HCT116 (cell line): ENCODE measurements at places on chromosomes 3 and 15.

DNA sequence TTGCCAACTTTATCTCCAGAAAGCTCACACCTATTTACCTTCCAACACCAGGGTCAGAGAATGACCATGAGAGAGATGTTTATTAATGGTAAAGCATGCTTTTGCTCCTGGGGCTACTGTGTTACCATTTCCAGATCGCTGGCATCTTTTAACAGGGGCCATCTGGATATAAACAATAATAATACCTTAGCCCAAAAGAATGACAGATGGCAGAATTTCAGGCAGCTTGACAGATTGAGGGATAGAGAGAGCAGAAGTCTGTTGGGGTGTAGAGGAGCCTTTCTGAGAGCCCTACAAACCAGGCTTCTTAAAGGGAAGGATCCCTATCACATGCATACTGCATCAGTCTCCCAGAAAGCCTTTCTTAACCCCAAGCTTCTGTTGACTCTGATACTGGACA, 17.7 kb downstream of the RBP1 start:
- DNase-seq: no peak

DNA sequence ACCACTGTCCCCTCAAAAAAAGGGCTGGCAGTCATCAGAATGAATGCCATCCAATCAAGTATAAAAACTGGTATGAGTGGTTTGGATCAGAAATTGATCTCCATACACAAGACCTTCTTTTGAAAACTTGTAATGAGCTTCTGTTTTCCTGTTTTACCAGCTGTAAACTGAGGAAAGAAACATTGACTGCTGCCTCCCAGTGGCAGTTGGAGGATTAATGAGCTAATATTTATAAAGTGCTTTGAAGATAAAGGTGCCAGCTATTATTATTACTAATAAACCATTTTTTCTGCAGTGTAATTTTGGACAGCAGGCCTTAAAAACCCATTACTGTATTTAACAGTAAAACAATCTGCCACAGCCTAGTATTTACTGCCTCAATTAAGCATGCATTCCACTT, 11.4 kb downstream of the CHL1 start:
- no peak for DNase-seq

- DNase-seq: no peak
These were observed 13.4 kb downstream of the SEC62 start for GRCh38 chr3:169980055-169980454.

GRCh38 chr15:63372018-63372705, 9.5 kb downstream of the CA12 start:
- DNase-seq: peak; percentile 38

DNA sequence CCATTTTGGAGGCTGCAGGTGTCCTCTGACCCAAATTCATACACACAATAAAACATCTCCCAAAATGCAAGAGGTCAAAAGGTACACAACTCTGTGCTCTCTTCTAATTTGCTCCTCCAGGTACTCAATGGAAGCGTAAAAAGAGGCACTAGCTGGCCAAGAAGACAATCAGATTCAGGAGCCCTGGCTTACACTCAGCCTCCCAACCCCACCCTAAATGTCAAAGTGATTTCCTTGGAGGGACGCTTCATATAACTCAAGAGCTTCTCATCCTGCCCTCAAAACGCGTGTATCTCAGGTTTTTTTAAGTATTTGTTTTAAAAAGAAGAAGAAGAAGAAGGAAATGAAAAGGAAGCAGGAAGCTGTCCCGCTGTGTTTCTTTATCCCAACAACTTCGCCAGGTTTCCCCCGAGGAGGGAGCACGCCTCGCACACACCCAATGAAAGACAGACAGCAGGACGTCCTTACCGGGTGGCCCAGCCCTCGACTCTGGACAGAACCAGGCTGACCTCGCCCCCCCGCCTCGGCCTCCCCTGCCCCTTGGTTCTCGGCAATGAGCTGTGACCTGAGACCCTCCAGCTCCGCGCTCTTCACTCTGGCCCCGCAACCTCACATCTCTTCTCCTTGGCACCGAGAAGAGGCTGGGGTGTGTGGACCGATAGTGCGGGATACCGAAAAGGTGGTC, 620.7 kb upstream of the ZNF385D start:
- DNase-seq: no peak

DNA sequence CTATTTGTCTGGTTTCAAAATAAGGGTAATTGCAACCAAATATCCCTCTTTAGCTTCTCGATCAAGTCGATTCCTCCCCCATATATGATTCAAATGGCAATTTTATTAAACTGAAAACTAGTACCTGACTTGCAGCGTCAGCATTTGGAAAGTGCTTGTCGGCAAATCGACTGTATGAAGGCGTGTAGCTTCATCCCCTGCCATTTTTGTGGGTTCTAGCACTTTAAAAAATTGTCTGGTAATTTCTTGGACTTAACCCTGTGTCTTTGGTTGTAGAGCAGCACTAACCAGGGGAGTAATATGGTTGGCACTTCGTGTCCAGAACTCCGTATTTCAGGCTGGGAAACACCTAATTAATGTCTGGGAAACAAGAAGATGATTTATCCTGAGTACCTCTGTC, 573 bp downstream of the MME start:
- DNase-seq: no peak

DNA sequence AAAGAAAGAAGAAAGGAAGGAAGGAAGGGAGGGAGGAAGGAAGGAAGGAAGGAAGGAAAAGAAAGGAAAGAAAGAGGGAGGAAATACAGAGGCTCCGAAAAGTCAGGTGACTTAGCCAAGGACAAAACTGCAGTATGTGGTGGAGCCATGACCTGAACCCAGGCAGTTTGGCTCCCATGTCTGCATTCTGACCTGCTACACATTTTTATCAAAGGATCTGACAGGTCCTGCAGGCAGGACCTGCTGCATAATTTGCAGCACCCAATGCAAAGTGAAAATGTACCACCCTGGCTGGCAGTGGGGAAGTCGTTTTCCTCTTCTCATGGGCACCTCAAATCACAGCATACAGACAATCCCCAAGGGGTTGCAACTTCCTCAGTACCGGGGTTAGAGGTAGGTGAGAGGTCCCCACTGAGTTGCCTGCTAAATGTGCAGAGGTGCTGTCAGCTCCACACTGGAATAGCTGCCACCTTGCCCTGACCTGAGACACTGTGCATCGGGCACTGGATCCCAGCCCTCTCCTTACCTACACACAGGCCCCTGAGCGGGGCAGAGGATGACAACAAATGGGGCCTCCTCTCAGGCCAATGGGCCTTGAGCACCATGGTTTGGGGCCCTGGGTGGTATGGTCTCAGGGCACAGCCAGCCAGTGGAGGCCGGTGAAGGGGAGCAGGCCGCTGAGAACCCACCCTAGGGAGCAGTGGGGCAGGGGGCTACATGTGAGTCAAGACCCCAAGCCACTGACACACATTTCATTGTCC, 175.1 kb downstream of the SHQ1 start:
- DNase-seq: no peak

DNA sequence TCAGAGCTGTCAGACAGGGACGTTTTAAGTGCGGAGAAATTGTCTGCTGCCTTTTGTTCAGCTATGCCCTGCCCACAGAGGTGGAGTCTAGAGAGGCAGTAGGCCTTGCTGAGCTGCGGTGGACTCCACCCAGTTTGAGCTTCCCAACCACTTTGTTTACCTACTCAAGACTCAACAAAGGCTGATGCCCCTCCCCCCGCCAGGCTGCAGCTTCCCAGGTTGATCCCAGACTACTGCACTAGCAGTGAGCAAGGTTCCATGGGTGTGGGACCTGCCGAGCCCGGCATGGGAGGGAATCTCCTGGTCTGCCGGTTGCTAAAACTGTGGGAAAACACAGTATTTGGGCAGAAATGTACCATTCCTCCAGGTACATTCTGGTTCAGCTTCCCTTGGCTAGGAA, 282.1 kb downstream of the VGLL3 start:
- no peak for DNase-seq

GRCh38 chr3:190680691-190681090, 166.8 kb downstream of the IL1RAP start:
- no peak for DNase-seq

DNA sequence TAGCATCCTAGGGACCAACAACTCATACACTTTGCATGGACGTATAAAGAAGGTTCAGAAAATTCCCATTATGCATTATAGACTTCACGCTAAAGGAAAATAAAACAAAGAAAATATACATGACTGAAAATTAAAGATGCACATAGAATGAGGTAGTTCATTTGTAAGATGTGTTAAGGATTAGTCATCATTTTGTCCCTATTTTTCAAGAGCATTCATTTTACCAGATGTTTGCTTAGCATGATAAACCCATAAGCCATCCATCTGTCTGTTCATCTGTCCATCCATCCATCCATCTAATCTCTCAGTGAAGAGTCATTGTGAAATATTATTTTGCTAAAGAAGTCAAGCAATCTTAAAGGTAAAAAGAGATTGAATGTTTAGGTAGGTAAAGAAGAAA, 80.3 kb downstream of the TFG start:
- DNase-seq: no peak

GRCh38 chr3:133276594-133276993, 123.3 kb upstream of the BFSP2 start:
- no peak for DNase-seq

DNA sequence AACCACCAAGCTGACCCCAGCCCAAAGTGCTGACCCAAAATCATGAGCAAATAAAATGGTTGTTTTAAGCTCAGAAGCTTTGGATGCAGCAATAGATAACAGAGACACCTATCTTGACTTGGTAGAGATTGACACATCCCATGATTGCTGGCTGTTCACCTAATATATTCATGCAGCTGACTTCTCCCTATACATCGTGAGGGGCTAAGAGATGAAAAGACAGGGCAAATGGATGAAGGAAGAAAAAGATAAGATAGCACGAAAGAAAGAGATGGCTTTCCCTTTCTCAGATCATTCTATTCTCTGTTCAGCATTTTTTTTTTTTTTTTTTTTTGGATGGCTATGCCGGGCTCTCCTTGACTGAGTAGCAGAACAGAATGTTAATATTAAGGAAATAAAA, 141.5 kb upstream of the ADAMTS9 start:
- DNase-seq: no peak

- DNase-seq: no peak
These were observed 56.2 kb downstream of the SLC6A6 start for GRCh38 chr3:14458434-14459275.

- DNase-seq: no peak
These were observed 7.4 kb upstream of the ZNF774 start for GRCh38 chr15:90344662-90345061.

GRCh38 chr3:120451806-120452205, 1.0 kb upstream of the FSTL1 start:
- DNase-seq: no peak

DNA sequence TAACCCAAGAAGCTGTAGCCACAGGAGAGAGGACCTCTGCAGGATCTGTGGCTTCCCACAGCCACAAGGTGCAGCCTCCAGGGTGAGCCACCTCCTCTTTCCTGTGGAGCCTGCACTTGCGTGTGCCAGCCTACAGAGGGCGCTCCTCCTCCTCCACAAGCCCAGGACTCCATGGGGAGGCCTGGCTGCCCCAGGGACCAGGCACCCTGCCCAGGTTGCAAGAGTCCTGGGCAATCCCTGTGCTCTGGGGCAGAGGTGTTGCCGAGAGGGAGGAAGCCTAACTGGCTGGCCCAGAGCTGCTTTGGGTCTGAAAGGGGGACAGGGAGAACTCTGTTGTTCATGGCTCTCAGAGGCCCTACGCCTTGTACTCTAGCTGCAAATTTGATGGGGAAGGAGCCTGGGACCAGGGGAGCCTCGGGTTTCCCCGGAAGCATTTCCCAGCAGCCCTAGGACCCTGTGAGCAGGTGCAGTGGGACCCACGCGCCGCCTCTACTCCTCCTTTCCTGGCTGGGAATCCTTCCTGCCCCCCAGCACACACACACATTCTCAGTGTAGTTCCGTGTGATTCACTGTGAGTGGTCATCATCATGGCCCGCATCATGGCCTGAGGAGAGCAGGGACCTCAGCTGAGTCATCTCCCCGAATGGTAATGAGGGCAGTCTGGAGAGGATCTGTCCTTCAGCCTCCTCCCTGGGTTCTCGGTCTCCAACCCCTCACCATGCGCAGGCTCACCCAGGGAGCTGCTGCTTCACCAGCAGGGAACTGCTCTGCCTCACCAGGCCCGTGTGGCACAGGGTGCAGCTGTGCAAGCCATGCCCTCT, 24.3 kb downstream of the TBC1D21 start:
- peak; percentile 37 for DNase-seq

DNA sequence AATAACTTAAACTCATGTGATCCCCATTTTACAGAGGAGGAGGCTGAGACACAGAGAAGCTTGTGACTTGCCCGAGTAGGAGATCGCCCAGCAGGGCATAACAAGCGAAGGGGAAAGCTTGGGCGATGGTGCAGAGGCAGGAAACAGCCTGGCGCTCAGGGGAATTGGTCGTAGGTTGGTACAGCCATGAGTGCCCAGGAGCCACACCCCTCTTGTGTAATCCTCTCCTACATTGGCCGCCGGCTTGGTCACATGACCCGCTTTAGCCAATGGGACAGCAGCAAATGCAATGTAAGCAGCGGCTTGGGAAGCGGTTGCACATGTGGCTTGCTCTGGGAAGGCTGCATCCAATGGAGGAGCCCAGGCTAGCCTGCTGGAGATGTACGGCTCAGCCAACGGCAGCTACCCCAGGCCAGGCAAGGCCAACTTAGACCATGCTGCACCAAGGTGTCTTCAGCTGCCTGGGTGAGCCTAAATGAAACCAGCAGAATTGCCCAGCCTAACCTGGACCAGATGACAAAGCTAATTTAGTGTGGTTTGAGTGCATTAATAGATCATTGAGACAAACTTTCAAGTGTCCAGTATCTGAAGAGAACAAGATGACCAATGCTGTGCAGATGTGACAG, 50.3 kb upstream of the SLC6A6 start:
- peak; percentile 91 for DNase-seq

DNA sequence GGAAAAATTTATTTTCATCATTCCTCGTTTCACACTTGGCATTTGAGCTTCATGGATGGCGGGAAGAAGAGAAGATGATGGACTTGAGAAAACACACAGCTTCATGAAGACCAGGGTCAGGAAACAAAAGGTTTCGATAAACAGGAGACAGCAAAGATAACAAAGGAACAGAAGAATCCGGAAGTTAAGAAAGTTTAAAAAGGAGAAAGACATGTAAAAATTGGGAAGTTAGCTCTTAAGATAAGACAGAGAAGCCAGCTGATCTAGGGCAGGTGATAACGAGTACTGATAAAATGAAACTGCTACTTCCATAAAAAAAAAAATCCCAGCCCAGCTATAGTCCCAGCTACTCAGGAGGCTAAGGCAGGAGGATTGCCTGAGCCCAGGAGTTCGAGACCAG, 23.9 kb downstream of the IL5RA start:
- DNase-seq: no peak

- peak; percentile 36 for DNase-seq
These were observed 9.4 kb downstream of the NAA50 start for GRCh38 chr3:113736548-113737089.

DNA sequence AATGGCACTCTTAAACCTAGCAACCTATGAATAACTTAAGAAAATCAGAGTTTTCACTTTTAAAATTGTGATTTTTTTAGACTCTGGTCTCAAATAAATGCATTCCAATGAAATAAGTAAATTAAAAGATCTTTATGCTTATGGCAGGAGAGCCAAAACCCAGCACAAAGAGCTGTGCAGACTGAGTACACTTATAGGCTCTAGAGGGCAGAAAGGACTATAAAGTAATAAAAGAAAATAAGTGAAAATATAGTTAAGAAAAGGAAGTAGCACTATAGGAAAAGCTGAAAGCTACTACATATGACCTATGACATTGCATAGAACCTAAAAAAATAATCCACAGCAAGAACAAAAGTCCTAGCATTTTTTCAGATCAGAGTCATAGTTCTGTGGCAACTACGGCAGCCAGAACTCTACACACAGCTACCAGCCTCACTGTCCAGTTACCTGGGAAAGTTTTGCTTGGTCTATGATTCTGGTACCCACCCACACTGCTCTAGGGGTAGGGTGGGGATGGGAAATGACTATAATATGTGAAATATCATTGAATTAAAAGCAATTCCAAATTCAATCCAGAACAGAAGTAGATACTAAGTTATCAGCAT, 30.5 kb downstream of the CLASP2 start:
- DNase-seq: no peak
